IPS DF 6.9 (cell line): ENCODE measurements at places on chromosomes 12 and 14.

- DNase-seq: no peak
Observed at GRCh38 chr12:80313209-80313608, 130.8 kb upstream of the PTPRQ start.

GRCh38 chr12:69105101-69105962 lies 134.0 kb upstream of the CPSF6 start:
- no peak for DNase-seq

DNA sequence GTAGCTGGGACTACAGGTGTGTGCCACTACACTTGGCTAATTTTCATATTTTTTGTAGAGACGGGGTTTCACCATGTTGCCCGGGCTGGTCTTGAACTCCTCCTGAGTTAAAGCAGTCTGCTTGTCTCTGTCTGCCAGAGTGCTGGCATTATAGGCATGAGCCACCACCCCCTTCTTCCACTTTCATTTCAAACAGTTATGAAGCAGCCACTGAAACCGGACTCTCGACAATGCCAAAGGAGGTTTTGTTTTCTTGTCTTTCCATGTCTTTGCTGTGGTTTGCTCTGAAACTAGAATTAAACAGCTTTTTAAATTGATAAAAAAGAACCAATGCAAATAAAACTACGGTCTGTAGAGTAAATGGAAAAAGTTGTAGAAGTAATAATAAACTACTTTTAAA lies 30.4 kb downstream of the RAP1B start:
- no peak for DNase-seq

DNA sequence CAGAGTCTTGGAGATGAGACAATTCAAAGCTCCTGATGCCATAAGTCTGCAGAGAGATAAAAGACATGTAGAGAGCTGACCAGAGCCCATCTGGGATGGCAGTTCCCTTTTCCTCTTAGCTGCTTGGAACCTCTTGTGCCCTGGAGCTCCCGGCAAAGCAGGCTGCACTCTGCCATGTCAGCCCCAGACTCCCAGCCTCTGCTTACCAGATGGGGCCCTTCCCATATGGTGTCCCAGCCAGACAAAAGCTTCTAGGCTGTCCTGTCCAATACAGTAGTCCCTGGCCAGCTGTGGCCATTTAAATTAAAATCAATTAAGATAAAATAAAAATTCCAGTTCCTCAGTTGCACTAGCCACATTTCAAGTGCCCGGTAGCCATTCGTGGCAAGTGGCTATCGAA lies 303.9 kb downstream of the TTC6 start:
- DNase-seq: no peak

DNA sequence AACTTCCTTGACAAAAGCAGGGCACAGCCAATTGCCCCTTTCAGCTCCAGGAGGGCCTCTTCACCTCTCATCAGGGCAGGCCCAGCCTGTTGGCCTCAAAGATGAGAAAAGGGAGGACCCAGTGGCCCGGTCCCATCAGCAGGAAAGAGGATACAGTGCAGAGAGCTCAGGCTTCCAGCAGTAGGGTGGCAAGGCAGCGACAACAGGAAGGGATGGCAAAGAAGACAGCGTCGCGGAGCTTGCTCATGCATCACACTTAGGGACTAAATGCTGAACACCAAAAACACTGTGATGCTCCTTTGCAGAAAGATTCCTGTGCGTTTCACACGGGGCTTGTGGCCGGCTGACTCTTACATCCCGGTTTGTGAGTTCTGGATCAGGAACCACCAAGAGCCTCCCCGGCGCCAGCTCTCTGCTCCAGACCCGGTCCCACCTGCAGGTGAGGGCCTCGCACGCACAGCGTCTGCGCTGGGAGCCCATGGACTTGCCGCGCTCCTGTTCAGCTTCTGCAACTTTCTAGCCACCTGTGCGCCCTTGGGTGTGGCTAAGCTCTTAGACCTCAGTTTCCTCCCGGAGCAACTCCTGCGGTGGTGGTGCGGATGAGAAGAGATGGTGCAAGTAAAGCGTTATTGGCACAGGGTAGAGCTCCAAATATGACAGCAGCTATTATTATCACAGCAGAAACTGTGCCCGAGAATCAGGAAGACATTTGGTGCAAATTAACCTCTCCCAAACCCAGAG lies 15.3 kb upstream of the BCL7A start:
- DNase-seq: no peak

DNA sequence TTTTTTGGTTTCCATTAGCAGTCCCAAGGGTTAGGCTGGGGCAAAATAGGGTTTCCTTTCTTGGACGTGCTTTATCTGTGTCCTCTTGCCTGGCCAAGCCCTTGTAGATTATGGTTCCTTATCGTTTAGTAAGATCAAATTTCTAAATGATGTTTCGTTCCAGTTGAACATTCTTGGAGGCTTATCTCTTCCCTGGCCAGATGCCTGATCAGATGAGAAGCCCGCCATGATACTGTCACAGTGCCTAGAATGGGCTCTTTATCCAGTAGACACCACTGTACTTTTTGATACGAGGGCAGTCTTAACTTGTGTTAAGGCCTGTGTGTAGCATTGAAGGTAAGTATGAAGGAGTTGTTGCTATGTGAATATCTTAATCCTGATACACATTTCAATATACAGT lies 76.1 kb upstream of the TMEM263 start:
- DNase-seq: no peak

DNA sequence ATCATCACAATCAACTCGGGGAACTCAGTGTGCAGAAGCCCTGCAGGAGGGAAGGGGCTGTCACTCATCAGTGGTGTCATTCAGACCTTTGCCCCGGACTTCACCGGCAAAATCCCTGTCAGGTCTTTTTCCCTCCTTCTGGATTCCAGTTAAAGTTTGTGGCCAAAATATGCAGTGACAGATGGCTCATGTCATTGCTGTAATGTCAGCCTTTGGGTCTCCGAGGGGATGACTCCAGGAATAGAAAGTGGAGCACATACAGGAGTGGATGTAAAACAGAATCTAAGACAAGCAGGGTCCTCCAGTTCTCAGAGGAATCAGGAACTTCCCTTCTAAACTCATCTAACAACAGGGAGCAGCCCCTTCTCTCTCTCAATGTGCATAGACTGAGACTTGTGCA lies 130.3 kb upstream of the RASSF8 start:
- no peak for DNase-seq
